Prostate gland (tissue), 2 donors: ENCODE measurements at places on chromosomes 1 and 21.

GRCh38 chr21:14675774-14676530 lies 129.8 kb upstream of the SAMSN1 start:
- no peak for DNase-seq

- no peak for DNase-seq
Measured at GRCh38 chr1:76870037-76870436, 2.8 kb downstream of the ST6GALNAC5 start.

GRCh38 chr1:27154469-27154990 lies 395 bp downstream of the SLC9A1 start:
- DNase-seq = no peak

- no peak for DNase-seq
Measured at GRCh38 chr21:17784180-17784598, 35.0 kb downstream of the C21orf91 start.

- no peak for DNase-seq
Measured at GRCh38 chr1:63884486-63884885, 110.7 kb downstream of the ROR1 start.

GRCh38 chr1:162204129-162204822 lies 134.8 kb downstream of the NOS1AP start:
- DNase-seq = no peak

GRCh38 chr1:230898144-230898543 lies 29.8 kb upstream of the C1orf198 start:
- no peak for DNase-seq

DNA sequence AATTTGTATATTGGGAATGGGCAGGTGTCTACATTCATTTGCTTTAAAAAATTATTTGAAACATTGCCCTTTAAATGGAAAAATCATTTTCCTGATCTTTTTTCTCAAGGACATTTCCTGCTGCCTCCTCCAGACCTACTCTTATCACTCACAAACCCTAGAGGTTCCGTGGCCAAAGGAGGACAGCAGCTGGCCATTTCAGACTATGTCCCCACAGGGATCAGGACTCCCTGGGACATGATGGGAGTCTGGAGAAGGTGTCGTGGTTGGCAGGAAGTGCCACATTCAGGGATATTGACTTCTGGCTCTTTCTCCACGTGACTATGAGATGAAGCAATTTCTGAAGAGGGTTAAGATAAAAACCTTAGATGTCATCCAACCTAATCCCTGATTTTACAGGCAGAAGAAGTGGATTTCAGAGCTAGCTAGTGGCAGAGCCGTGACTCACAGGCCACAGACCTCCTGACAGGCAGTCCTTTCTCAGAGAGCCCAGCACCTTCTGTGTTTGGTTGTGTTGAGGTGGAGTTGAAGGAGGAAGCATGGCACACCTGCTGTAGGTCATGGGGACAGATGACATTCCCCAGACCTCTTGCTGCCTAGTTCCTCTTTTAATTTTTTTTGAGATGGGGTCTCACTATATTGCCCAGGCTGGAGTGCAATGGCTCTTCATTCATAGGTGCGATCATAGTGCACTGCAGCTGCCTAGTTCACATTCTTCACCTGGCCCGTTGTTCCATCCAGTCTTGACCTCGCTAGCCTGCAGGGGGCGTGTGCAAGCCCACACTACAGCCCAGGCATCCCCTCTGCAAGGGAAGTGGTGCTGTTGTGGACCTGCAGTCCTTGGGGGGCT lies 25.5 kb upstream of the IL10 start:
- DNase-seq = no peak

DNA sequence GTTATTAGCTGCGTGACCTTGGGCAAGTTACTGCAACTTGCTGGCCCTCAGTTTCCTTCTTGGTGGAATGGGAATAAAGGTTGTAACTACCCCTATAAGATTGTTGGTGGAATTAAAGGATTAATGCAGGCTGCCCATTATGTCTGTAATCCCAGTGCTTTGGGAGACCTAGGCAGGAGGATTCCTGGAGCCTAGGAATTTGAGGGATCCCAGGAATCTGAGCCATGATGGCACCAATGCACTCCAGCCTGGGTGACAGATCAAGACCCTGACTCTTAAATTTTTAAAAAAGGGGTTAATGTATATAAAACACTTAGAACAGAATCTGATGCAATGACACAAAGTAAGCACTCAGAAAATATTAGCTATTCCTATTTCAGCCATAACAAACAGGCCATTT lies 67.3 kb downstream of the PTGER3 start:
- DNase-seq = no peak

DNA sequence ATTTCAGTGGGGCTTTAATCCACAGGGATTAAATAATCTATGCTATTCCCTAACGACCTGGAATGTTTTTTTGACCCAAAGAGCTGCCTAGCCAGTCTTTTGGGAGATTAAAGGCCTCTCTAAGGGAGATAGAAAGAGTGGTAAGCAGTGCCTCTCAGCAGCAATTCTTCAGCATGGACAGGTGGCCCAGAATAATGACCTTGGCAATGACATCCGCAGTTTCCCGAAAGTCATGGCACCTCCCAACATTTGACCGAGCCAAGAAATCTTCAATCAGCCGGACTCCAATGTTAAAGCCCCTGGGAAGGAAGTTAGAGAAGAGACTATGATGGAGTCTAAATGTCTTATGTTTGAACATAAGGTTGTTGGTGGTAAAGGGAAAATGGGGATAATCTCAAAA lies 9.8 kb downstream of the TRAPPC3 start:
- no peak for DNase-seq

GRCh38 chr1:184329962-184330868 lies 56.6 kb upstream of the C1orf21 start:
- no peak for DNase-seq

DNA sequence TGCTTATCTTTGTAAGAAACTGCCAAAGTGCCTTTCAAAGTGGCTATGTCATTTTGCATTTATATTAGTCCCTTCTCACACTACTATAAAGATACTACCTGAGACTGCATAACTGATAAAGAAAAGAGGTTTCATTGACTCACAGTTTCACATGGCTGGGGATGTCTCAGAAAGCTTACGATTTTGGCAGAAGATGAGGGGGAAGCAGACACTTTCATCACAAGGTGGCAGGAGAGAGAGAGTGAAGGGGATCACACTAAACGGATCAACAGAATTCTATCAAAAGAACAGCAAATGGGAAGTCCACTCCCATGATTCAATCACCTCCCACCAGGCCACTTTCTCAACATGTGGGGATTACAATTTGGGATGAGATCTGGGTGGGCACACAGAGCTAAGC lies 1352.0 kb upstream of the B3GALT2 start:
- no peak for DNase-seq

DNA sequence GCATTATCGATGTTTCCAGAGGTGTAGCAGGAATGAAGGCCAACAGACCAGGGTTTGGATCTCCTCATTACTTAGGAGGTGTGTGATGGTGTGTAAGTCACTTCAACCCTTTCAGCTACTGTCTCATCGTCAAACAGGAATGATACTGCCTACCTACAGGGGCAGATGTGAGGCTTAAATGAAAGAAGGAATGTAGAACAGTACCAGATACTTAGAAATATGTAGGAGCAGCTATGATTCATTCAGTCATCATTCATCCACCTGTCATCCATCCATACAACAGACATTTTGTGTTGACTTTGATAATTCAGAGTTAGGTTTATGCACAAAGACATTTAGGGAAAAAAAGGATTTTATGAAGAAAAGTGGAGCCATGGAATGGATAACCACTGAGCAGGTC lies 486.9 kb upstream of the DAB1 start:
- no peak for DNase-seq

DNA sequence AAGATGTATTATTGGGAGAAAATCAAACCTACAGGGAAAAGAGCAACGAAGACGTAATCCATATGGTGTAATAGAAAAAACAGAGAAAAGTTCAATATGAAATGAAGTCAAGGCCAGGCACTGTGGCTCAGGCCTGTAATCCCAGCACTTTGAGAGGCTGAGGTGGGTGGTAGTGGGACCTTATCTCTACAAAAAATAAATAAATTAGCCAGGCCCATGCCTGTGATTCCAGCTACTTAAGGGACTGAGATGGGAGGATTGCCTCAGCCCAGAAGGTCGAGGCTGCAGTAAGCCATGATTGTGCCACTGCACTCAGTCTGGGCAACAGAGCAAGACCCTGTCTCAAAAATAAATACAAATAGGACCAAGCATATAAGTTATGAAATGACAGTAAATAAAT lies 11.4 kb downstream of the DESI2 start:
- no peak for DNase-seq

- no peak for DNase-seq
Measured at GRCh38 chr1:21756393-21757089, 26.4 kb downstream of the USP48 start.

- DNase-seq = no peak
Measured at GRCh38 chr1:185151215-185151614, 5.5 kb downstream of the TRMT1L start.

DNA sequence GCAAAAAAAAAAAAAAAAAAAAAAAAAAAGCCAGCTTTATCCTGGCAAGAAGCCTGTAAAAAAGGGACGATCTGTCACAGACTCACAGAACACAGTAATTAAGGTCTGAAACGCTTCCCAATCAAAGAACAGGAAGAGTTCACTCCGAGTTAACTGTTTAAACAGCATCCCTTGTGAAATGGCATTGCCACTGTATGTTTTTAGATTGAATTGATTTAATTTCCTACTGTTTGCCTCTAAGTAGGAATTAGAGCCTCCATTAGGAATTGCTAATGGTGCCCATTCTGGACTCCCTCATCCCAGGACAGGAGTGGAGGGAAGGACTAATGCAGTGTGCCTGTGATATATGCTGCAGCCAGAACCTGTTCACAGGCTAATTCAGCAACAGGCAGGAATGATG lies 370.8 kb downstream of the RWDD3 start:
- DNase-seq = no peak

DNA sequence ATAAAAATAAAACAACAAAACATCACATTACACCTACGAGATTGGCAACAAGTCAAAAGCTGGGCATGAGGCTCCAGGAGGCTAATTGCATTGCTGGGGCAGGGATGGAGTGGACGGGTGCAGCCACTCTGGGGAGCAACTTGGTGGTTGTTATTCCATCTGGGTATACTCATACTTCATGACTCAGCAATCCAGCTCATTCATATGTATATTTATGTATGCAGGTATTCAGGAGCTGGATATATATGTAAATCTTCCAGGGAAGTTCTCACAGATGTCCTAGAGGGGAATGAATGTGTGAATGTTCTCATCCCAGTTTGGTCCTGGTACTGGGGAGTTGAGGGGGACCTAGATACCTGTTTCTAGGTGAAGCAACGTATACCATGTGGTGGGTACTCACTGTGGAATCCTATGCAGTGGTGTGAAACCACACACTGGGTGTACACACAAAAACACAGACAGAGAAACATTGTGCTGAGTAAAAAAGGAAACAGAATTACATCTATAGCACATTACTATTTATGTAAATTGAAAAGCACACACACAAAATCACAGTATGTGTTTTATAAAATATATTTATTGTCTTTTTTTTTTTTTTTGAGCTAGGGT lies 79.7 kb upstream of the RAB4A start:
- DNase-seq = no peak

GRCh38 chr21:40847951-40848350 lies 993 bp upstream of the DSCAM start:
- no peak for DNase-seq
